LNCaP clone FGC (cell line): ENCODE measurements at places on chromosomes 1 and 21.

DNA sequence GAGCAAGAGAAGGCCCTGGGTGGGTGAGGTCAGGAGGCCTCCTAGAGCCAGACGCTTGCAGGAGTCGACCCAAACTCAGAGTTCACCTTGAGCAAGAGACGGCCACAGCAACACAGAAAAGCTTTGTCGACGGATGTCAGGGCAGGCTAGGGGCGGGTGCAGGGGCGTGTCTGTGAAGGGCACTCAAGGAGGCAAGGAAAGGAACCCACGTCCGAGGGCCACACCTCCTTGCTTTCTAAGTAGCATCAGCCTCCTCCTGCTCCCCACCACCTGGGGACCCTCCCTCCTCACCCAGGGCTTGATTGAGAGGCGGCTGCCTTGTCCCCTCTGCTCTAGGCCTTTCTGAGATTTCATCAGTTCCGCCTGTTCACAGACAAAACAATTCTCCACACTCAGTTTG, 92.1 kb downstream of the OMA1 start:
- no peak for DNase-seq

DNA sequence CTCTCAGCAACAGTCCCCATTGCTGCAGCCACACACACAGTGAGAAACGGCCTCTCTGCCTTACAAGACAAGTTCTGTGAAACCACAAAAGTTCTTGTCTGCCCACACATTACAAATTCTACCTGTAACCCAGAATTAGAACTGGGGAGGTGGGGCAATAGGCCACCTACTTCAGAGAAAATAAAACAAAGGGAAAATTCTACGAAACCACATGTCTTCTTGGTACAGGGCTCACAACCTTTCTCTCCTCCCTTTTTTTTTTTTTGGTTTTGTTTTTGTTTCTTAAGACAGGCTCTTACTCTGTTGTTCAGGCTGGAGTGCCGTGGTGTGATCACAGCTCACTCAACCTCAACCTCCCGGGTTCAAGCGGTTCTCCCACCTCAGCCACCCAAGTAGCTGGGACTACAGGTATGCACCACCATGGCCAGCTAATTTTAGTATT, 30.2 kb downstream of the LPAR3 start:
- no peak for DNase-seq

DNA sequence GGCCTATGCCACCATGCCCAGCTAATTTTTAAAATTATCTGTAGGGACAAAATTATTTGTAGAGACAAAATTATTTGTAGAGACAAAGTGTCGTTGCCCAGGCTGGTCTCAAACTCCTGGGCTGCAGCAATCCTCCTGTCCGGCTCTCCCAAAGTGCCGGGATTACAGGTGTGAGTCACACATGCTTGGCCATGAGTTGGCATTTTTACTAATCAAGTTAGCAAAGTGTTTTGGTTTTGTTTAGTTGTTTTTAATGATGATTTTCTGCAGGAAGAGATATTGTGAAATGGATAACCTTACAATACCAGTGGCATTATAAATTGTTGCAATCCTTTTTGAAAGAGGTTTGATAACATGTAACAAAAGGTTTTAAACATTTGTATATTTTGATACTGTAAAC, 65.3 kb upstream of the MAGI3 start:
- DNase-seq = no peak

- no peak for DNase-seq
These were observed 358.9 kb downstream of the DISC1 start for GRCh38 chr1:231985296-231986023.

DNA sequence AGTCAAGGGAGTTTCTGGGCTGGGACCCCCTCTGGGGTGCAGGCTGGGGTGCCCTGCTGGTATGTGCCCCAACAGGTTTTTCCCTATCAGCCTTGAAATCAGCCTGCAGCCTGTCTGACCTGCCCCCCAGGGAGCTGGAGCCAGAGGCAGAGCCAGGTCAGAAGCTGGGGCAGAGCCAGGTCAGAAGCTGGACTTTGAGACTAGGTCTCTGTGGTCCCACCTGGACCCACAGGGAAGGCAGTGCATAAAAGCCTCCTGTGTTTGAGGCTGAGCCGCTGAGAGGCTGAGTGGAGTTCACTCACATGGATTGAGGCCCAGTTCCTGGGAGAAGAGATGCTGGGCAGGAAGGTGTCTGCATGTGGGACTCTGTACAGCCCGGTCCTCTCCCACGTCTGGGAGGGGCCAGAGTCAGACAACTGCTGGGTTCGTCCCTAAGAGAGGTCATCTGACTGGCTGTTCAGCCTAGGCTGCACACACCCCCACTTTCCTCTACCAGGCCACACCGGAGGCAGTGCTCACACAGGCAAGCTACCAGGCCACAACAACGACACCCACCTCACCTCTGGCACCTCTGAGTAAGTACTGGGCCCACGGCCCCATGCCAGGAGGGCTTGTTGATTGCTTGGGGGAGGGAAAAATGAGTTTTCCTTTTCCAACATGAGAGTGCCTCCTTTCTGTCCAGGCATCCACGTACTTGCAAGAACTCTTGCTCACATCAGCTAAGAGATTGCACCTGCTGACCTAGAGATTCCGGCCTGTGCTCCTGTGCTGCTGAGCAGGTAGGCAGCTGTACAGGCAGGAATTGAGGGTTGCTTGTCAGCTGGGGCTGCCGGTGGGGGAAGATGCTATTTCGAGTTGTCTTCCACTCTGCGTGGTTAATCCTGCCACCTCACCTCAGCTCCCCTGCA, at the start of gene ANXA9:
Gene ANXA9 (plus strand): TSS at position 488 of the 908 bp plus-strand sequence. CDS start 814 bp downstream, outside the sequence.
- no peak for DNase-seq

- no peak for DNase-seq
These were observed 305.4 kb downstream of the DISC1 start for GRCh38 chr1:231931846-231932454.

DNA sequence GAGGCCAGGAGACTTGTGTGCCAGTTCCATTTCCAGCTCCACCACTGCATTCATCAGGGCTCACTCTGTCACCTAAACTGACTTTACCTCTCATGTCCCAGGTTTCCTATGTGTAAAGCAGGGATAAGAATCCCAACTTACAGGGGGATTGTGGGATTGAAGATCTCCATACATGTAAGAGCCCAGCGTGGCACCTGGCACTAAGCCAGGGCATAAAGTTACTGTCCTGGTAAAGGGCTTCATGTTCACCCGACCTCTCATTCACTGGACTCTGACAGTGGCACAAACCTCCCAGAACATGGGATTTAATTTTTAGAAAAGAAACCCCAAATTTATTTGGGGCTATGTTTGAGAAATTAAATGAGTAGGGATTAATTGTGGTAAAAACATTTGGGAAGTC, 8.9 kb upstream of the IGFN1 start:
- DNase-seq = no peak
